Fibroblast of lung (primary cell): ENCODE measurements at places on chromosomes 6 and 20.

DNA sequence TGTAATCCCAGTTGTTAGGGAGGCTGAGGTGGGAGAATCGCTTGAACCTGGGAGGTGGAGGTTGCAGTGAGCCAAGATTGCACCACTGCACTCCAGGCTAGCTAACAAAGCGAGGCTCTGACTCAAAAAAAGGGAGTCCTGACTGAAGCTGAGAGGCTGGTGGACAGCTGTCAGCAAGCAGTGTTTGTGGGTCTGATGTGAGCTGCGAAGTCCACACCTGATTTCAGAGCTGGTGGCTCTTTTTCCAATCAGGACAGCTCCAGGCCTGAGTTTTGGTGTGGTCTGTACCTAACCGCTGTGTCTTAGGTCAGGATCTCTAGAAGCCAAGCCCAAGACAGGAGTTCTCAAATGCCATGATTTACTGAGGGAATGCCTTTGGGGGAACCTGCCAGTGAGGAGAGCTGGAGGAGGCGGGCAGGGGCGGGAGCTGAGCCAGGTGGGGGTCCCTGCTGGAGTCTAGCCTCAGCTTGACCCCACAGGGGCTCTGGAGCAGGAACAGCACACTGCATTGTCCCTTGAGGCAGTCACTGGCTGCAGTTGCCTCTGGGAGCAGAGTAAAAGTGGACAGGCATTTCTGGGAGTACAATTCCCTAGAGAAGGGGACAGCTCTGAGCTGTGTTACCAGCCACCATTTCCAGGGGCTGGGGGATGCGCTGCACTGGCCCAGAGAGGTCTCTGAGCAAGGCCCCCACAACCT is 5.0 kb downstream of the GFRA4 start:
- DNase-seq, result no peak

DNA sequence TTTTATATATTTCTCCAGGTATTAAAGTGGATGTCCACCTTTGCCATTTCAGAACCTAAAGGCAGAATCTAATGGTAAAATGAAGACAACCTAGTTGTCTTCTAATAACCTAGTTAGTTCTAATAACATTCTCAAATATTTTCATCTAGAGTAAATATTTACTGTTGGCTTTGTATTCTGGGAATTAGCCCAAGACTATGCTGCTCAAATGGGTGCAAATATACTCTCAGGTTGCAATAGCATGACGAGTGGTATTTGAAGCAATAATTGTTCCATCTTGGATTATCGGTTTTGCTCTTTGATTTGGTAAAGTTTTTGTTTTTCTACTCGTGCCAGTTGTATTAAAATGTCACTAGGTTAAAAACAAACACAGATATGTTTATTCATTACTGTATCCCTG is 21.0 kb upstream of the RSPH4A start:
- no peak for DNase-seq

- no peak for DNase-seq
Observed at GRCh38 chr6:125188594-125189203, 35.1 kb downstream of the TPD52L1 start.

DNA sequence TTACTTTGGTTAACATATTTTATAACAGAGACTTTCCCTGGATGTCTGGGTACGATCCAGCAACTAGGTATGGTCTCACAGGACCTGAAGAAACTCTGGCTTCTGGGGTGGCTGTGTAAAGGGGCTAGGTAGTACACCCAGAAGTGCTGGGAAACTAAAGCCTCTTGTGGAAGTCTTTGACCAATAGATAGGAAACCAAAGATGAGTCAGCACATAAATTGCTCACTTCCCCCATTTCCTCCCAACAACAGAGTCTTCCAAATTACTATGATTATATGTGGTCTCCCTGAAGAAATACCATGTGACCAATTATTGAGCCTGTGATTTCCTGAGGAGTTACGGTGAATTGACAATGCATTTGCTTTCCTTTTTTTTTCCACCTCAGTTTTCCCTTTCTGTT is 26.8 kb upstream of the TBX18 start:
- no peak for DNase-seq

- DNase-seq, result peak; percentile 25
Observed at GRCh38 chr20:58102261-58102660, 126.2 kb downstream of the ANKRD60 start.

DNA sequence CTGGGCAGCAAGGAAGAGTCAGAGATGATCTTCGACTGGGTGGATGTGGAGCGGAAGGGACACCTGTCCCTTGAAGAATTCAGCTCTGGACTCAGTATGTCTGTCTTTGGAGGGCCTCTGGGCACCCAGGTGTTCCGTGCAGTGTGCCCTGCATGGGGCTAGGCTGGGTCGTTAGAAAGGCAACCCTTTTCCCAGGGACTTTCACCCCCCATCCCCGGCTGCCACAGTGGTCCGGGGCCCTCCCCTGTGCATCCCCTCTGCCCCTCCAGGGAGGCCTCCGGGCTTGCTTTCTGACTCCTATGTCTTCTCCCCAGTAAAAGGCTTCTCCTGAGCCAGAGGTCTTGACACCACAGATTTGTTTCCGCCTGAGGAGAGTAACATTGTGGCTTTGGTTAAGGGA is 16.2 kb downstream of the RAB44 start:
- DNase-seq, result no peak

GRCh38 chr6:17207281-17207680 is 73.9 kb upstream of the RBM24 start:
- DNase-seq, result no peak

DNA sequence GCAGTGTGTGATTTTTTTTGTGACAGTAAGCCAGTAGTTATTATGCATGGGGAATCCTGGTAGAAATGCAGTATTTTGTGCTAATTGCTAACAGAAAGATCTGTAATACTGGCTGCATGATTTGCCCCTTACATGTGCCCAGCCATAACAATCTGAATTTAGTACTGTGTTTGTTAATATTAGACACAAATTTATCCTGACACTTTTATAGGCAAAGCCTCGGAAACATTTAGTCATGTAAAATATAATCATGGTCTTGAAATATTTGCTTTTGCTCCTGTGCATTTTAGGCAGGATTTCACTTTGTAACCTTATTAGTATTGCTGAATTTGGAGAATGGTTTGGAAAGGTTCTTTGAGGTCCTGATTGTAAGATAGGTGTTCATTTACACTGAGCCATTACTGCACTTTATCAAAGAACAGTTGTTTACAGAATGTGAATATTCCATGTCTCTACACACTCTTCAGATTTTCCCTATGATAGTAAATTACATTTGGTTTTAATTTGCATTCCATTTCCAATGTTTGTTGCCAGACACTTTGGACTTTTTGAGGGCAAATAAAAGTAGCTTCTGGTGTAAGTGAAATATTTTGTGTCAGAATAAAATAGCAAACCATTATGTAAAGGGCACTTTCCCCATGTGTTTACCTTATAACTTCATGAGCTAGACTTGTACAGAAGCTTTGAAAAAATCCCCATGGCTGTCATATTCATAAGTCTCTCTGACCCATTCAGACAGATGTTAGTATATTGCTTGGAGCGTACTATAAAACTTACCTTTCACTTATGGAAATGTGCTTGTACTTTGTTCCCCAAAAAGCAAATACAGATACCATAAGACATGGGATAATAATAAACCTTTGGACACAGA is 349.9 kb downstream of the ARHGAP18 start:
- no peak for DNase-seq

GRCh38 chr20:36927704-36928103 is 23.8 kb downstream of the SAMHD1 start:
- no peak for DNase-seq

- no peak for DNase-seq
Observed at GRCh38 chr6:45613656-45614055, 235.9 kb upstream of the SUPT3H start.

DNA sequence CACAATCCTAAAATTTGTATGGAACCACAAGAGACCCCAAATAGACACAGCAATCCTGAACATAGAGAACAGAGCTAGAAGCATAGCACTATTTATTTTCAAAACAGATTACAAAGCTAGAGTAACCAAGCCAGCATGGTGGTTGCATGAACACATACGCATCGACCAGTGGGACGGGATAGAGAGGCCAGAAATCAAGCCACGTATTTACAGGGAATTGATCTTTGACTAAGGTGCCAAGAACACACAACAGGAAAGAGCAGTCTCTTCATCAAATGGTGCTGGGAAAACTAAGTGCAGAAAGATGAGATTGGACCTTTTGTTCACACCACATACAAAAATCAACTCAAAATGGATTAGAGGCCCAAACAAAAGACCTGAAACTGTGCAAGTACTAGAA is 21.1 kb downstream of the TTLL2 start:
- no peak for DNase-seq

- DNase-seq, result peak; percentile 94
Observed at GRCh38 chr6:142944124-142945048, 590 bp downstream of the HIVEP2 start.

DNA sequence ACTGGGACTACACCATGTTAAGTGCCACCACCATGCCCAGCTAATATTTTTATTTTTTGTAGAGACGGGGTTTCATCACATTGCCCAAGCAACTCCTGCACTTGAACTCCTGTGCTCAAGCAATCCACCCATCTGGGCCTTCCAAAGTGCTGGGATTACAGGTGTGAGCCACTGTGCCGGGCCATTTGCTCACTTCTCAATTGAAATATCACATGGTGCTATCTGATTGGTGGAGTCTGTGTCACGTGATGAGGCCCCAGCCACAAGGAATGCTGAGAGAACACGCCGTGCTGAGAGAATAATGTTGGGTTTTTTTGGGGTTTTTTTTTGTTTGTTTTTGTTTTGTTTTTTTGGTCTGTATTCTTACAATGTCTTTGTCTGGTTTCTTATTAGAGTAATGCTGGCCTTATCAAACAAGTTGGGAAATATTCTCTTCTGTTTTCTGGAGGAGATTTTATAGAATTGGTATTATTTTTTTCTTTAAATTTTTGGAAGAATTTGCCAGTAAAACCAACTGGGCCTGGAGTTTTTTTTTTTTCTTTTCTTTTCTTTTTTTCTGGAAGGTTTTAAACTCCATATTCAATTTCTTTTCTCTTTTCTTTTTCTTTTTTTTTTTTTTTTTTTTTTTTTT is 183.2 kb upstream of the KCNG1 start:
- DNase-seq, result no peak

DNA sequence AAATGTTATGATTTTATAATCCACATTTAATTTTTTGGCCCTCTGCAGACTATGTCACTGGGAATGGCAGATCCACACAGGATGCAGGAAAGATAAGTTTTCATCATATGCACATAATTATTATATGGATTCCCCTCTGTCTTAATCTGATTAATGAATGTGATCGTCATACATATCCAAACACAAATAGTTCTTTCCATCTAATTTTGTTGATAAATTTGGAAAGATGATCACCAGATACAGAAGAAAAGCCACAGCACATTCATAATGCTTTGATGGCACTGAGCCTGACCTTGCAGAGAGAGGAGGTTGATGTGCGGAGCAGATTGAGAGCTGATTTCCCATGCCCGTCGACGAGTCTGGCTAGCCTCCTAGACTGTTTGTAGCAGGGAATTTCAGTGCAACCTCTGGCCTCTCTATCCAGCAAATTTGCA is 471.5 kb downstream of the EPM2A start:
- no peak for DNase-seq

GRCh38 chr20:62119591-62120364 is 2.5 kb upstream of the LSM14B start:
- no peak for DNase-seq

DNA sequence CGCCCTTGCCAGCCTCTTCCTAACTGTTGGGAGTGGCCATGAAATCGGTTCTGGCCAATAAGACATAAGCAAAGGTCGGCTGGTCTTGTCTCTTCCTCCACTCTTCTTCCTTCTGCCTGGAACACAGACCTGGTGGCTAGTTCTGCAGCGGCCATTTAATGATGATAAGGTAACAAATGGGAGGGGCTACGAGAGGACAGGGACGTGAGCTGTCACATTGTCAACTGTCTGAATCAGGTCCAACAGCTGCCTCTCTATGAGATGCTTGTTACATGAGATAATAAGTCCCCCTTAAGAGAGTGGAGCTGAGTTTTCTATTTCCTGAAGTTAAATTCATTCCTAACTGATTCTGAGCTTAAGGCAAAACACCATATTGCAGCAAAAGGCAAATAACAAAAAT is 12.5 kb upstream of the TMEM242 start:
- DNase-seq, result no peak

DNA sequence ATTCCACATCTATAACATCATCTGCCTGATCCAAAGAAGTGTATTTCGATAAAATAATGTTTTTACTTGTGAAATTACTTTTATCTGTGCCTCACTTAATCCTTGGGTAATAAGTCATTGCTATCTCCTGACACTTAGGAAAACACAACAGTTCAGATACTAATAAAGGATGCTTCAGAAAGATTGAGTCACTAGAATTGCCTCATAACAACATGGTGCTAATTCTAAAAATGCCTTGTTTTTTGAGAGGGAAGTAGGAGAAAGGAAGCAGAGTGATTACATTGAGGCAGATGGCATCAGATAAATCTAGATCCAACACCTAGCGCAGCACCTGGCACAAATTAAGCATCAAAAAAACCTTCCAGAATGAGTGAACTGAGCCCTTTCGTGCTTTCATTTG is 69.0 kb downstream of the NCOA7 start:
- no peak for DNase-seq

DNA sequence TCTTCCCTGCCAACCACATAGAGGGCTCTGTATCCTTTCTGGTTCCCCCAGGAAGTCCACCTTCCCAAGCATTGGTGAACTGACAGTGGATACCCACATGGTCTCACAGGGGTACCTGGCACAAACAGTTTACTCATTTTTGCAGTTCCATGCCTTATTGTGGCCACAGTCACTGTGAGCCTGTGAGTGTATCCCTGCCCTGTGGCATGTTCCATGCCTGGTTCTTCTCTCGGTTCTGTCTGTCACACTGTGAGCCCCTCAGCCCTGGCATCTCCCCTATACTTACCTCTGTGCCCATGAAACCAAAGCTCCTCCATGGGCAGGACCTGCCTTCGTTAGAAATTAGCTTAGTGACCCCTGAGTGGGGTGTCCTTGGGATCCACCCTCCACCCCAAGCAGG is 107.8 kb downstream of the TOX2 start:
- no peak for DNase-seq

GRCh38 chr6:26003102-26003694 is 40.6 kb downstream of the TRIM38 start:
- DNase-seq, result peak; percentile 63
